ENCODE measurements at places on chromosomes 12 and 14.

GRCh38 chr12:76226397-76226796, 121.8 kb downstream of the BBS10 start:
- no peak for DNase-seq

DNA sequence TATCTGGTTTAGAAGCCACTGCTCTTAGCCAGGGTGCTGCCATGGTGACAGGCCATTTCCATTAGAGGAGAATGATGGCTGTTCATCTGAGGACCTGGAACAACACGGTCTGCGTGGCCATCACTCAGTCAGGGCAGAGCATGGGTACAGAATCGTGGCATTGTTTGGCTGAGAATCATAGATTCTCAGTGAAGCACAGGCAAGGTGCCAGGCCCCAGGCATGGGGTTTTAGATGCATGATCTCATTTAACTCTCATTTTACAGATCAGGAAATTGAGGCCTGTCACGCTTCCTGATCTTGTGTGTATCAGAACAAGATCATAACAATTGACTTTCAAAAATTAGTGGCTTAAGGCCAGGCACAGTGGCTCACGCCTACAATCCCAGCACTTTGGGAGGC, 26.8 kb upstream of the IRF2BPL start:
- DNase-seq, result no peak

GRCh38 chr14:103001651-103002396, 55.5 kb downstream of the CDC42BPB start:
- no peak for DNase-seq

DNA sequence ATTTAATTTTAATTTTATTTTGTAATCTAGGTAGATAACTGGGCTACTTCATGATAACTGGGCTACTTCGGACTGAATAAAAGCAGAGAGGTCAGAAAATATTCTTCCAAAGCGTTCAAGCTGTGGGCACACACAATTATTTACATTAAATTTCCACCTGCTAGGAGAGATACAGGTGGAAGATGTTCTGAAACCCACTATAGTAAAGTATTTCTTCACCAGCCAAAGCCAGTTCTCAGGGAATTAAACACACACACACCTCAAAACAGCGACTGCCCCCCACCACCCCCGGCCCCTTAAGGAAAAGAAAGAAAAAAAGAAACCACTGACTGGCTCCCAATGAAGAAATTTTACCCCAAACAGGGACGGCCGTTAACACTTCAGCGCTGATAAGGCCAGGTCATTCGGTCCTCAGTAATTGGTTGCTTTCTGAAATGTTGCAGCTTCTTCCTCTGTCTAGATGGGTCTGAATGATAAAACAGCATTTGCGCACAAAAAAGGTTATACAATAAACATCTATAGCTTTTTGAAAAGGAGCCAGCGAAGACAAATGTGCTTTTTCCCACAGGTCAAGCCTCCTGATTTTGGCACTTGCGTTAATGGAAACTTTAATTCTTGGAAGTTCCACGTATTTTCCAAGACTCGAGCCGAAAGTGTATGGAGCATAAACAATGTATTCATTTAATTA, 771 bp upstream of the KCNJ8 start:
- no peak for DNase-seq

DNA sequence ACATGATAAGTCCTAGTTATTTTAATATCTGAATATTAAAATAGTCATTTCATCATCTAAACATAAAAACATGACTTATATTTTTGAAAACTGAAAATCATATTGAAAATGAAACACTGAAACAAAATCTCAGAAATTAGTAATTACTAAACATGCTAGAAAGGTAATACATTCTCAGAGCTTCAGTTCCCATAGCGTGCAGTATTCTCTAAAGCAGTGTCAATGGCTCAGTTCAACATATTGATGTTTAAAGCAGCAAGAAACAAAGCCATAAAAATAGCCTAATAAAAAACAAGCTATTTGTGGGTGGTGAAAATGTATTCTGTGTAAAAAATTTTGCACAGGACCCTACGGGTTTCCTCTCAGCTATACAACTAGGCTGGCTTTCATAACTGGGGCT, 1337.4 kb downstream of the FSCB start:
- DNase-seq, result no peak

DNA sequence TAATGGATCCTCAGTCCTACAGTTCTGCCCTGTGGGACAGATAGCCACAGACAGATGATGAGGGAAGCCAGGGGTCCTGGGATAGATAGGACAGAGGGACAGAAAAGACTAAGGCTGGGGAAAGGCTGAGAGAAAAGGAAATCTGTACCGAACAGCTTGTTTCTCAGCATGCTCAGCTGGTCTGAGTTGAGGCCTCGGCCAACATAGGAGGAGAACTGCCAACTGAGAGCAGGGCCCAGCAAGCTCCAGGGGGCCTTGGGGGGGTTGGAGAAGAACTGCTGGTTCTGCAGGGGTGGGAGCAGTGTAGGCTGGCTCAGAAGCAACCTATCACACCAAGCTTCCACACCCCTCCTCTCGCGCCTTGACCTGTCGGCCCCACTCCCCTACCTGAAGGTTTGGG, 10.1 kb downstream of the IL23A start:
- DNase-seq, result no peak

DNA sequence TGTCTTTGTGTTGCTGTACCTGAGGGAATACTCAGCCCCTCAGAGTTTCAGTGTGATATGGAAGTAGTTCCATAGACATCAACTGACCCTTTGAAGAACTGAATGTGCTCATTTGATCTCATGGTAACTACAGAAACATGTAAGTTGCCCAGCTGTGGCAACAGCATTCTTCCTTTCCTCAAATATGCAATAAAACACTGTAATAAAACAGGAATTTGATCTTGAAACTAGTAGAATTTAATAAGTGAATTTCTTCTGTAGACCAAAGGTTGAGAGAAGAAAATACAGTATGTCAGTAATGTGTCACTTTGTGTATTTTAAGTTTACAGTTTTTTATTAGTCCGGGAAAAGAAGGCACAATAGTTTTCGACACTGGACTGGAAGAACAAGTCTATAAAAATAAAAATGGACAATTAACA, 31.9 kb downstream of the KCTD10 start:
- no peak for DNase-seq

DNA sequence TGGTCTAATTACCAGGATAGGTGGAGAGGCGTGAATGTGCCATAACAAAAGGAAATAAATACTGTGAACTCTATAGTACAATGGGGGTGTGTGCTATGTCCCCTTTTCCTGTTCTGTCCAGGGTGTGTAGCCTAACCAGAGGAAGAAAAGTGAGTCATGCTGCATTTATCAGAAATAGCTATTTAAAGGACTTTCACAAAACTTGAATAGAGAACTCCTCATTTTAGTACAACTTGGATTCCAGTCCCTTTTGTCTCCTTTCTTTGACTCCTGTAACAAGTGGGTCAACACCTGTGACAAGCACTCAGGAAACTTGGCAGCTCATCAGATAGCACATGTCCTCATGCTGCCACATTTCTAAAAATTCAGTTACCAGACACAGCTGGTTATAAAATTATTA, 123.4 kb downstream of the CCDC91 start:
- no peak for DNase-seq

GRCh38 chr12:52284562-52285171, 6.7 kb downstream of the KRT81 start:
- DNase-seq, result no peak

GRCh38 chr12:73274976-73275375, 1002.8 kb downstream of the TRHDE start:
- DNase-seq, result no peak

All from stimulated activated CD4-positive, alpha-beta T cell treated with anti-CD3 and anti-CD28 coated beads, Interleukin-2, amount 100 ng/mL, for 24 hours (primary cell).